ENCODE measurements at places on chromosomes 3 and 15.
A peak's percentile ranks its signal among the peaks of the same experiment; 100 is the strongest.

DNA sequence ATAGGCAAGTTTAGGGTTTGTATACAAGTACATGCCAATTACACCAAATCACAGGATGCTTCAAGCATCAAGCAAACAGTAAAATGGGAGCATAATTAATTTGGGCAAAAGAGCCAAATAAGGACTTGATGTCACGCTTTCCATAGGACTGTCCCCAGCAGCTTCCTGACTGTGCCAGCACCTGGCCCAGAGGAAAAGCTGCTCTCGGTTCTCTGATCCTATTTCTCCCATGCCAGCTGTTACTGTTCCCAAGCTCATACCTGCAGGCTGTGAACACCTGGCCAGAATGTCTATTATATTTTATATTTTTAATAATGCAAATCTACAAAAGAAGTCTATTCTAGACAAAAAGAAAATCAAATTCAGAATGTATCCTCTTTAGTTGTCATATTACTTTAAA, 12.2 kb downstream of the ZXDC start:
- DNase-seq: no peak

GRCh38 chr15:60179786-60180391, 175.8 kb downstream of the FOXB1 start:
- peak; percentile 53 for DNase-seq

GRCh38 chr15:97319291-97319690, 641.2 kb upstream of the ARRDC4 start:
- no peak for DNase-seq

GRCh38 chr15:81336568-81336967, 12.6 kb upstream of the STARD5 start:
- peak; percentile 58 for DNase-seq

DNA sequence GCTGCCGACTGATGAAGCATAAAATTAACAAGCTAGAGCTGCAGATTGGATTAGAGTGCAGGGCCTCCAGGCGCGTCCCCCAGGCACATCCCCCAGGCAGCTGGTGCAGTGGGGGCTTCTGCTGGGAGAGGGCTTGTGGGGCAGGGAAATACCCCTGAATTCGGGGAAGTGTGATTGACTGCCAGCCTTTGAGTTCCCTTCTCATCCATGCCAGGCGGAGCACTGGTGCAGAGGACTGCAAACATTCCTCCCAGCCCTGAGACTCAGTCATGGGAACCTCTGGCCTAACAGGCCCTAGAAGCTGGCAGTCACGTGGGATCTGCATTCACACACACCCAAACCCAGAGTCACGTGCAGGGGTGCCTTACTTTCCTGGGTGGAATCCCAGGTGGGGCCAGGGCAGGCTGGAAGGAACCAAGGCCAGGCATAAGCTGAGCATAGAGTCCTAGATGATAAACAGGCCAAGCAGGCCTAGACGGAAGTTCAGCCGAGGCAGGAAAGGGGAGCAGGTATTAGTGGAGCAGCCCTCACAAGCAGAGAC, 46.2 kb upstream of the SEC22A start:
- no peak for DNase-seq

- DNase-seq: no peak
These were observed at the start of gene THBS1 for GRCh38 chr15:39580485-39581241. TSS of gene THBS1 (plus strand) at chr15:39581079. CDS start at chr15:39581858, 779 bp downstream.

DNA sequence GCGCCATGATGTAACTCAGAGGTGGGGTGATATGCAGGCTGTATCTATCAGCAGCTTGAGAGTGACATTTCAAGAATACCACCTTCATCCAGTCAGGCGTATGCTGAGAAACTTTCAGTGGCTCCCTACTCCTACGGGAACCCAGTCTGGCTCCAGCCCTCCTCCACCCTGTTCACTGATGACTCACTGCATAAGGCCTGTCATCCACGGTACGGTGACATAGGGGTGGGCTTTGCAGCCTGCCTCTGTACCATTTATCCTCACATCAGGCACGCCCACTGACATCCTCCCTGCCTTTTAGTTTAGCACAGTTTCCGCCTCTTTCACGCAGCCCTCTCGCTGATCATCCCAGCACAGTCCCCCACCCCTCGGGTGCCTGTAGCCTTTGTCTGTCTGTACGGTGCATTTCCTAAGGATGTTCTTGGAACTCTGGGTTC, 11.7 kb downstream of the PXYLP1 start:
- no peak for DNase-seq

DNA sequence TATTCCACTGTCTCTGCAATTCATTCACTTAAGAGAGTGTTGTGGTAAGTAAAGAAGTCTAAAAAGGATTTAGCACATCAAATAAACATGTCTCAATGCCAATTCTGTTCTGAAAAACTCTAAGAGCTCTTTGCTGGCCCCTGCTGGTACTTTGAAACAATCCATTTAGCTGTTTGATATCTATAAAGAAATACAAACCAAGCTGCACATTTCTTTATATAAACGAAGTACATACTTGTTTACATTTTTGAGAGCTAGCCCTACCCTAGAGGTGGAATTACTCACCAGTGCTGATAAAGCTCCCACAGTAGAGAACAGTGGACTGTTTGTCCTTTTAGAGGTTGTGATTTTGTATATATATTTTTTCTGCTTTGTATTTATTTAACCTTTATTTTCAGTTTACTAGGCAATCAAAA, 75.5 kb downstream of the NEDD4 start:
- peak; percentile 66 for DNase-seq

DNA sequence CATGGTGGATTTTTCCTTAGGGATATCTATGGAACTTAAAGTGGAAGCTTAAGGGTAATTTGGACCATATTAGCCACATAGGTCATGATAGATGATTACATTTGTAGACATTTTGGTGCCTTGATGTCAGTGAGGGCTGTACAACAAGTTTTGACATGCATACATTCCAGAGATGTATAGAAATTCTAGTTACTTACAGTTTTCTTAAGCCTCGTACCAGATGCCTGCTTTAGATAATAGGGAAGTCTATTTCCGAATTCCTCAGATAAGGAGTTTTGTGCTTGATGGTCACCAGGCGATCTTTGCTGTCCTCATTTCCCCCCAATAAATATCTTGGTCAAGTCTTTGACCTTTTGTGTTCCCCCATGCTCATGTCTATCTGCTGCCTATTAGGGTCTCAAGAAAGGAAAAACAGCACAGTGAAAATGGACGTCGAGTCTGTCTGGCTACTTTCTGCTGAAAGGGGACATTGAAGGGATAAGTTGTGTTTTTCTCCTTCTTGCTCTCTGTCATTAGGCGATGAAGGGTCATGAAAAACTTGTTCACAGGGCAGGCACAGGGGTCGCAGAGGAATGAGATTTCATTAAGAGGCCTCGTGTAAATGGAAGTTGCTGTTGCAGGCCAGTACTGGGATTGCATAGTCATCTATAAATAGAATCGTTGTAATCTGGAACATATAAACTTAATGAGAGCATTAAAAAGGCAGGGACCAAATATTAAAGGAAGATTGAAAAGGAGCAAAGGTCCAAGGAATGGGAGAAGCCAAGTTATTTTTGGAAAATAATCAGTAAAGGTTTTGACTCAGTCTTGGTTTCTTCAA, 20.0 kb upstream of the SENP7 start:
- no peak for DNase-seq

DNA sequence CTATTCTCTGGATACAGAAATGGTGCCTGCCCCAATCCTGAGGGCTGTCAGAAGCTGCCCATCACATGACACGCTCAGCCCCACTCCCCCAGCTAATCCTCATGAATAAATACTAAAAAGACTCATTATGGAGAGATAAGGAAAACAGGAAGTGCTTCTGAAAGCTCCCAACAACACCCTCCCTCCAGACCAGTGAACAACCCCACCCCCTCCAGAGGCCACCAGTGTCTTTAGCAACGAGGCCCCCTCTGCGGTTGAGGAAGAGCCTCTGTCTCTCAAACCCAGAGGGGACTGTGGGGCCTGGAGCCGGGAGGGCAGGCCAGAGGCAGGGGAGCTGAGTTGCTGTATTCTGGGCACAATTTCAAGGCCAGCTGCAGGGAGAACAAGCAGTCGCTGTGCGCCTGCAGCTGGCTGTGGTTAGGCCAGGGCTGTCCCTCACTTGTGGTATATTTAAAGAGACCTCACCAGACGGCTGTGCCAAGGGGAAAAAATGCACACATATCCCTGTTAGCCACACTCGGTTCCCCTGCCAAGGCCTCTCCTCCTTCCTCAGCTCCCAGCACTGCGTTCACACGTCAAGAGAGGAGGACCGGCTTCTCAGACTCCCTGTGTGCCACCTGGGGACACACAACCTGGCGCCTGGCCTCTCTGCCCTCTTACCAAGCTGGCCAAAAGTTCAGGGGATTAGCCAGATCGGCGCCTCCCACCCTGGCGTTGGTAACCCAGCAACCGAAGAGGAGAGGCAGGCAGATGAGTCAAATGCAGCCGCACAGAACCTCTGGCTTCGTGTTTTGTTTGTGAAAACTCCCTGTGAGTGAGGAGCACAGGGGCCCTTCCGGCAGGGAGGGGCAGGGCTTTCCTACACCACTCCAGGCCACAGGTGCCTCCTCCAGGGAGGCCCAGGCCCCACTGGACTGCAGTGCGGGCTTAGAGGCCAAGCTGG, 101.2 kb upstream of the ETV5 start:
- peak; percentile 60 for DNase-seq

- DNase-seq: no peak
These were observed 98.1 kb upstream of the UBE2E2 start for GRCh38 chr3:23105048-23105447.

GRCh38 chr15:76235186-76235826, 76.0 kb downstream of the ETFA start:
- DNase-seq: peak; percentile 68

- no peak for DNase-seq
These were observed 51.9 kb upstream of the KLF13 start for GRCh38 chr15:31274496-31275330.

GRCh38 chr3:61356685-61357084, 105.4 kb upstream of the FHIT start:
- DNase-seq: no peak

DNA sequence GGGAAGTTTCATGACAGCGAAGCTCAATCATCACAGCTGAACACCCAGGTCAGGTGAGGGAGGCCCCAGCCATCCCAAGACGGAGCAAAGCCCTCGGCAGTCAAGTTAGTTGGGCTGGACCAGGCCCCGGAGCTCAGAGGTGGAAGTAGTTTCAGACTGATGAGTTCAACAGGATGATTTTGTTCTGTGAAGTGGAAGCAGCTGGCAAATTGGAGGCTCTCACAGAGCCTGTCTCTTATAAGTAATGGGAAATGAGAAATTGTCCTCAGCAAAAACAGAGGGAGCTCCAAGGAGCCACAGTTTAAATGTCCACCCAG, 245.1 kb downstream of the XXYLT1 start:
- no peak for DNase-seq

GRCh38 chr3:44159696-44160300, 81.9 kb upstream of the TOPAZ1 start:
- no peak for DNase-seq

DNA sequence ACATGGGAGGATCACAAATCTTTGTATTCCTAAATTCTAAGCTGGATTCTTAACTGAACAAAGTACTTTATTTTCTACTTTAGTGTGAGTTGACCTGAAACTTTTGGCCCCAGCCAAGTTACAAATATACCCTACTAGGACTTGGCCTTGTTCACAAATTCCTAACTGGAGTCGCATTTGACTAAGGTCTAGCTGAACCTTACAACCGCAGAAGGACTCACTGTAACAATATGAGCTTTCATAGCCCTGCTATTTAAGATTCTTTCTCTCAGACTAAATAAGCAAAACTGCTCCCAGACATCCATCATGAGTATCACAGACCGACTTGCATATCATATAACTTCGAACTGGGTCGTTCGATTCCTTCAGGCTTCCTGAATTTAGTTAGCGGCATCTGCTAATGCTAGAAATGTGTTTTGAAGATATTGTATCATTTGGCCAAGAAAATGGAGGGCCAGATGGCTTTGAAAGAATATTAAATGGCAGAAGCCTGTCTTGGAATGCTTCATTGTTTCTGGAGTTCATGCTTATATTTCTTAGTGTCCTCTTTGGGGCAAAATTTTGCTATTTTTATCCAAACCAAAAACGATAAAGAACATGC, 28.4 kb upstream of the ADAMTS9 start:
- no peak for DNase-seq

DNA sequence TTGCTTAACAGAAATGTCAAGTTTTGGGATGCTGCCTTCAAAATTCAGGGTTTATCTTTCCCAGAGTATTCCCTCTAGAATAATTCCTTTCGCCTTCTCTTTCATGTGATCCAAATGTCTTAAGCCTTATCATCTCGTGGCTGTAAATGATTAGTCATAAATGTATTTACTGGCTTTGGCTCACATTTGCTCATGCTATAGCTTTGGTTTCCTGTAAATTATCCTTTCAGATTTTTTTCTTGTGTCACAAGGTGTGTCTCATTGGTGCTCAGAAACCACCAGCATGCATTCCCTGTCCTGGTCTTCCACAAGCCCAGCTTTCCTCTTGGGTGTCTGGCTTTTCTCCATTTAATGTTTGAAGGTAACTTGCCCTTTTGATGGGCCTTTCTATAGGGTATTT, 692.7 kb upstream of the ALCAM start:
- DNase-seq: no peak

GRCh38 chr3:62600033-62600432, 226.7 kb upstream of the FEZF2 start:
- no peak for DNase-seq

- no peak for DNase-seq
These were observed 70.8 kb downstream of the RAP2B start for GRCh38 chr3:153232851-153233271.

DNA sequence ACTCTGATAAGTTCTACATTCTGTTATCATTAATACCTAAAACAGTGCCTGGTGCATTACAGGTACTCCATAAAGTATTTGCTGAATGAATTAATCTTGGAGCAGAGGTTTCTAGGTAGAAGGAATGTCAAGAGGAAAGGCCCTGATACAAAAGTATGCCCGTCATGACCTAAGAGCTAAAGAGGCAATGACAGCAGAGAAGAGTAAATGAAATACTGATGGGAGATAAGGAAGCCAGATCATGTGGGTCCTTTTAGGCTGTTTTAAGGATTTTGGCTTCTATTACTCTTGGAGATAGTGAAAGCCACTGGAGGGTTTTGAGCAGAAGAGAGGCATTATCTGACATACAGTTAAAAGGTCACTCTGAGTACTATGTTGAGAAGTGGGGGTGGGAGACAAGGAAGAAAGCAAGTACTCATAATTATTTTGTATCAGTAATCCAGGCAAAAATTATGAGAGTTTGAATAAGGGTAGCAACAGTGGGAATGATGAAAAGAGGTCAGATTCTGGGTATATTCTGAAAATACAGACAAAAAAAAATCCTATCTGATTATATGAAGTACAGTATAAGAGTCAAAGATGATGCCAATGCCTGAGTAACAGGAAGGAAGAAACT, 48.3 kb downstream of the DENND4A start:
- no peak for DNase-seq

GRCh38 chr15:63380151-63380807, 1.4 kb downstream of the CA12 start:
- DNase-seq: no peak

DNA sequence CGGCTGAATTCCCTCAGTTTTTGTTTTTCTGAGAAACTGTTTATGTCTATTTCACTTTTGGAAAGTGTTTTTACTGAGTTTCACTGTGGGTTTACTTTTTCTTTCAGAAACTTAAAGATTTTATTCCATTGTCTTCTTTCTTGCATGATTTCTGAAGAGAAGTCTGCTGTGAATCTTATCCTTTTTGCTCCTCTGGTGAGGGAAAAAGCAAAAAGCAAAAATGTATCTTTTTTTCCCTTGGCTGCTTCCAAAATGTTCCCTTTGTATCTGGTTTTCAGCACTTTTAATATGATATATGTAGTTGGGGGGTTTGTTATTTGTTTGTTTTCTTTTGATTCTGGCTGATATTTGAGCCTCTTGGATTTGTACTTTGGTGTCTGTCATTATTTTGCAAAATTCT, 538.0 kb downstream of the GABRG3 start:
- no peak for DNase-seq

All from NAMALWA (cell line).